LNCaP clone FGC (cell line): ENCODE measurements at places on chromosomes 3 and 15.

DNA sequence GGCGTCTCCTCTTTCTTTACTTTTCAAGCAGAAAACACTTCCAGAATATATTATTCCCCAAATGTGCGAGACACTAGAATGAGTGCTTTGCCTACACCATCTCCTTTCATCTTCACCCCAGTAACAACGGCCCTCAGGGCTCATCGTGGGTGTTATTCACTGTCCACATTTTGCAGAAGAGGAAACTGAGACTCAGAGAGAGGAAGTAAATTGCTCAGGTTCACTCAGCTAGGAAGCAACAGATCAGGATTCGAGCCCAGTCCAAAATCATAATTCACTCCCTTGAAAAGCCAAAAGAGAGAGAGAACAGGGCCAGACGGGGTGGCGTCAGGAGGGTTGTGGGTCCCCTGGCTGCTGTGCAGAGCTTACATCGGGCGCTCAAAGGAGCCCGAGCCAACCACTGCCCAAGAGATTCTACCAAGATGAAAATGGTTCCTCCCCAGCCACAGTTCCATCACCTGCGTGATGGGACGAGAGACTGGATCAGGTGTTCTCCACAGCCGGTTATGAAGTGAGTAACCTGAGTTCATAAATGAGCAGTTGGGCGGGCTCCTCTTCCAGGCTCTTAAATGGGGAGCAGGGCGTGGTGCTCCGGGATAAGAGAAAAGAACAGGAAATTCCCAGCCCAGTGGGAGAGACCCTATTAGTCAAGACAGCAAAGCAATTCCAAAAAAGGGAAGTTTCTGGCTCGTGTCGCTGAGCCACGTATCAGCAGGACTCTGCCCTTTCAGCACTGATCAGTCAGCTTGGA lies 48.6 kb upstream of the FLNB start:
- no peak for DNase-seq

GRCh38 chr3:83523470-83524073 lies 1435.2 kb upstream of the CADM2 start:
- DNase-seq, result peak; percentile 63

DNA sequence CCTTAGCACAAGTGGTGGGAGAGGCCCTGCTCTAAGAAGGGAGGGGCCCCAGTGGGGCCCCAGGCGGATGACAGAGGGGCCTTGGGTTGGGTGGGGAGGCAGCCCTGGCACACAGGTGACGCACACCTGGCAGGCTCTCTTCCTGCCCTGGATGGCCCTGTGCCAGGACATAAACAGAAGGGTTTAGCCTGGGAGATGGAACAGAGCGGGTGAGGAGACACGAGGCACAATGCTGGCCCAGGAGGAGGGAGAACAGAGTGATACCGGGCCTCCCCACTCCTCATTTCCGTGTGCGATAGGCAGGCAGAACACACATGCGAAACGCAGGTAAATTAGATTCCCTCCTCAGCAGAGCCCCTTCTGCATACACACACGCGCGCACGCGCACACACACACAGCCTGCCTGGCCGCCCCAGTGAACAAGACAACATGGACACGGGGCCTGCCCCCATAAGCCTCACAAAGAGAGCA lies 39.8 kb downstream of the IDH2 start:
- no peak for DNase-seq

- no peak for DNase-seq
Measured at GRCh38 chr15:38503496-38503895, 49.6 kb downstream of the FAM98B start.

GRCh38 chr3:189699885-189700284 lies 68.7 kb downstream of the TP63 start:
- DNase-seq, result no peak

DNA sequence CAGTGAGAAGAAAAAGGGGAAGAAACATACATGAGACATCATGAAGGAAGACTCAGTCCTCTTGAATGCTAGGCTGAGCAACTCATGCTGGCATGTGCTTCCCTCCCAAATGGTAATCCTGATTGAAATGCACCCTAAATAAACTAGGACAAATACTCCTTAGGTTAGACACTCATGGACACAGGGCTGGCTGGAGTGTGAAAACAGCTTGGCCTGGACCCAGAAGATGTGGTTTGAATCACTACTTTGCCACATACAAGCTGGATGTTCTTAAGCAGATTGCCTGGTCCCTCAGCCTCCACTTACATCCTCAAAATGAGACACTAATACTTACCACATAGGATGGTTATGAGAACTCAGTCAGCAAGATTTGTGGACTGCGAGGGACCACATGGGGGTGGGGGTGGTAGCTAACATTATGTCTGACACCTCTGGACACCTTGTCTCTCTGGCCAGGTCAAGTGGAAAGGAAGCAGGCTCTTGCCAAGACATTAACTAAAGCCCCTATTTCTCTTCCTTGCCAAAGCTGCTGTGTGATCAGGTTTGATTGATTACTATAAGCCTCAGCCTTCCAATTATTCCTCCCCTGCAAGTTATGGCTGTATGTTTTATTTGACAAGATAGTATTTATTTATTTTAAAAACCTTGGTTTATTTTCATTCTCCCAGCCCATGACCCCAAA lies 138.9 kb upstream of the SLC7A14 start:
- DNase-seq, result no peak

GRCh38 chr3:195012100-195012499 lies 258.9 kb downstream of the XXYLT1 start:
- DNase-seq, result no peak

- no peak for DNase-seq
Measured at GRCh38 chr3:55622733-55623132, 135.6 kb upstream of the WNT5A start.

DNA sequence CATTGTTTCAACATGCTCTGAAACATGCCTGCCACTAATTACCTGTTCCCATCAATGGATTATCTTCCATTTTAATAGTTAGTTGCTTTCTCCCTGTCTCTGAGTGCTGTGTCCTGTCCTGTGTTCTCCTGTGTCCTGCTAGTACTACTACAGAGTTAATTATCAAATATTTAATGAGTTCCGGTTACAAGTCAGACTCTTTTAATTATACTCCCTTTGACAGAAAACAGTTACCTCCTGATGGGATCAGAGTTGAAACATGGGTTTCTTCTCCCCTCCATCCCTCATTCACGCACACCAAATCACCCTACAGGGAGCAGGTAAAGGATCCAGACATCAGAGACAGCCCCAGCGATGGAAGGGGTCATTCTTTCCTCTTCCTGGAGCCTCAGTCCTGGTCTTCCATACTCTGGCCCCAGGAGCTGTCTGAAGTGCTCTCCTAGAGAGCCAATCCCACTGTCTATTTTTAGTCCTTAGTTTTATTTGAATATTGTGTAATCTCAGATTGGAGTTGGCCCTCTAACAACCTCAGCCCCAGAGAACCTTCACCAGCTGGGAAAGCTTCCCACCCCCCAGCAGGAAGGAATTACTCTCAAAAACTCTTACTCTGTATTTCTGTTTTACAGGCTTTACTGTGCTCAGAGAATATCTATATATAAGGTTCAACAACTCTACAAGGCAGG lies 137.0 kb upstream of the C2CD4B start:
- no peak for DNase-seq

DNA sequence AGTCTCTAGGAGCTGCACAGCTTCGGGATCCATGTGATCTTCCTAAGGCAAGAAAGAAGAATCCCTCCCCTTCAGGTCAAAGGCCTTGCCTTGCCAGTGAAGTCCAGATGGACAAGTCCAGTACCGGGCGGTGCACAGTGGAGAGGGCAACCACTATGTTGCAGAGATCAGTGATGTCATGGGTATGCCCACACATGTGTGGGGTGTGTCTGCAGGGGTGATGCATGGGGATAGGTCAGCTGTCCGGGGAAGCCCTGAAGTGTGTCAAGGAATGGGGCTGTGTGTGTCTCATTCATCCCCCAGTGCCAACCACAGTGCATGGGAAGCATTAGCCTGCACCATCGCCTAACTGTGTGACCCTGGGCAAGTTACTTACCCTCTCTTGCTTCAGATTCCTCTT lies 66.5 kb downstream of the TLE3 start:
- no peak for DNase-seq

DNA sequence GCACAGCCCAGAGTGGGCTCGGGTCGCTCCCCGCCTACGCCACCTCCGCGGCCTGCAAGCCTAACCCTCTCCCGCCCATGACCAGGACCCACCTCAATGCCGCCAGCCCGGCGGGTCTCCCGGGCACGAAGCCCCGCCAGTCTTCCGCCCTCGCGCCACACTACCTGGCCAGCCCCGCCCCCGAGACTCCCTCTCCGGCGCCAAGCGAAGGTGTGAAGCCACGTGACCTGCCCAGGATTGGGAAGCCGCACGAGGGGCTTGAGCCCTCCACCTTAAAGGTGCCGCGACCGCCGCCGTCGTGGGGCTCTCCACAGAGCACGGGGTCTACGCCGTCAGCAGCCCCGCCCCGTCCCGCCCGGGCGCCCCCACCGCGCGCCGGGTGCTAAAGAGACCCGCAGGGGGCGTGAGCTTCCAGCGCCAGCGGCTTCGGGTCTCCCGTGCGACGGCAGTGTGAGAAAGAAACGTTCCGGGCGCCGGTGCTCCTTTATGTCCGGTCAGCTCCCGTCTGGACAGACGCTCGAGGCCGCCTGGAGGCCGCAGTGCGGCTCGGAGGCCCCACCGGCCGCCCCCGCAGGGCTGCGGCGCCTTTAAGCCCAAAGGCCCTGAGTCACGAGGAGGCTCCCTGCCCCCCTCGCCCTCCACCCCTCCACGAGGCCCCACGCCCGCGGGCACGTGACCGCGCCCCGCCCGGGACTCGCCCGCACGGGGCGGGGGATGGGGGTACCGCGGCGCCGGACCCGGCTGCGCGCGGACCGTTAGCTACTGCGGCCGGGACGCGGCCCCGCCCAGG lies at the start of gene CPEB1:
TSS of gene CPEB1 (minus strand) at position 319 of the 790 bp plus-strand sequence. CDS start 18,904 bp downstream, outside the sequence.
- DNase-seq, result no peak

GRCh38 chr15:92047900-92048299 lies 194.4 kb downstream of the SLCO3A1 start:
- no peak for DNase-seq

DNA sequence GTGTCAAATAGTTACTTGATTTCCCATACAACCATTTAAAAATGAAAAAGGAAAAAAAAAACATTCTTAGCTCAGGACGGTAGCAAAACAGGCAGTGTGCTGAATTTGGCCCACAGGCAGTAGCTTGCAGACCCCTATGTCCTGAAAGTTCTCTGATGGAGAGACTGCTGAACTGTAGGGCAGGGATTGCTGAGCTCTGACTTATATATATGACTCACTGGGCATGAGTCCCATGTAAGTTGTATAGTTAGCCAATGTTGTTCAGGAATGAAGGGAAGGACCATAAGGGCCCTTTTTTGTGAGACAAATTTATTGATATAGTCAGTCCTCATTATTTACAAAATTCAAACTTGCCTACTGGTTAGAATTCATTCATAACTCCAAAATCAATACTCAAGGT lies 36.9 kb upstream of the FRMD4B start:
- no peak for DNase-seq

DNA sequence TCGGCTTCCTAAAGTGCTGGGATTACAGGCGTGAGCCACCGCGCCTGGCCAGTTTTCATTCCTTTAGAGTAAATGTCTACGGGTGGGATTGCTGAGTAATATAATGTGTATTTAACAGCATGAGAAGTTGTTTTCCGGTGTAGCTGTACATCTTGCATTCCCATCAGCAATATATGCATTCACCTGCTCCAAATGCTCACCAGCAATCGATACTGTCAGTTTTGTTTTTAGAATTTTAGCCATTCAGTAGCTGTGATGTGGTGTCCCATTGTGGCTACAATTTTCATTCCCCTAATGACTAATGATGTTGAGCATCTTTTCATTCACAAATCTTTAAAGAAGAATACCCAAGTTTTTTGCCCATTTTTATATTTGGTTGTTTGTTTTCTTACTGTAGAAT lies 134.8 kb upstream of the RGMA start:
- no peak for DNase-seq

DNA sequence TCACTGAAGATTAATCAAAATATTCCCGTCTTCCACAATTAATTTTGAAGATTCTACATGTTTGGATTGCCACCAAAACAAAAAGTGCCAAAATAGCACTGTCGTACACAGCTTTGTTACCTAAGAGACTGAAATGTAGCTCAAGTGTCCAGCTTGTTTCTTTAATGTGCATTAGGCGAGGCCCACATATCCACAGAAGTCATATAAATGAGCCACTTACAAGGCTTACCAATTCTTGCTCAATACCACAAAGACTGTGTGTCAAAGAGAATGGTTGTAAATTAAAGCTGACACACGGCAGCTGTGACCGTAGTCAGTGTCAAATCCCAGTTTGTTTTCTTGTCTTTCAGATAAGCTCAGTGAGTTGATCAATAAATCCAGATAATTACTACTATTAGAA lies 639.4 kb upstream of the TBL1XR1 start:
- DNase-seq, result no peak

GRCh38 chr3:111481551-111481950 lies 60.4 kb upstream of the CD96 start:
- no peak for DNase-seq

DNA sequence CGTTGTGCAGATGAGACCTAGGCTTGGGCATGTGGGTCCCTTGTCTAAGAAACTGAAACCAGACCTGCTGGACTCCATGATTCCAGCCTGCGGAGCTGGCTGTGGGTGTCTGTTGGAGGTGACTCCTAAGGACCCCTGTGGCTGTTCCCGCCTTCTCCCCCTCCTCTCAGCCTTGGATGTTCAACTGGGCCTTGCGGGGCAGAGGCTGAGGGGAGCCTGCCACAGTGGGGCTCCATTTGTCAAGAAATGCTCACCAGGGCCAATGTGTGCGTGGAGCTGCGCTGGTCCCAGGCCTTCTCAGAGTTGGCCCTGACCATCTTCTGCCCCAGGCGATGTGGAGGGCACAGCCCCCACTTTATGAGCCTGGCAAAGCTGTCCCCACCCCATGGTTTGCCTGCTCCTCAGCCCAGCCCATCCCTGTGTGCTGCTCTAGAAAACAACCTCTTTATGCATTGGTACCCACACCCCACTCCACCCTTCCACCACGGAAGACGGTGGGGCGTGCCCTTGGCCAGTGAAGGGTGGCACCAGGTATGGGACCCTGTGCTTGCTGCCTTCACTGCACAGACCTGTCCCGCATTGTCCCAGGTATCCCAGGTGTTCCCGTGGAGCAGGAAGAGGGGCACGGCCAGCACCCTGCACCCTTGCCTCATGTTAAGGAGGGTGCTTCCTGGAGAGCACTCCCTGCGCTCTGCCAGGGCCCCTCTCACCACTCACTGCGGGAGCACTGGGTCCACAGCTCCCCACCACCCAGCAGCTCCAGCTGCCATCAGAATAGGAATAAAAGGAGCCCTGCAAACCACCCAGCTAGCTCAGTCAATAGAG lies 7.9 kb downstream of the MESP2 start:
- DNase-seq, result no peak

DNA sequence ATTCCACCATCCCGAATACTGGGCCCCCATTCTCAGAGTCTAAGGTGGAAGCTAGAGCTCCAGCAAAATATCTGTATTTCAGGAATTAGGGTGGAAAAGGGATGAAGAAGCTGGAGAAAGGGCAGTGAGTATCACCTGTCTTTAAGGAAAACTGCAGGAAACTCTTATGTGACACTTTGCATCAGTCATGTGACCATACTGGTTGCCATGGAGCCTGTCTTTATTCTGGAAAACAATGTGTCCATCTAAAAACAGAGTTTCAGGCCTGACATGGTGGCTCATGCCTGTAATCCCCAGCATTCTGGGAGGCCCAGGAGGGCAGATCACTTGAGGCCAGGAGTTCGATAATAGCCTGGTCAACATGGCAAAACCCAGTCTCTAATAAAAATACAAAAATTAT lies 52.9 kb upstream of the FSIP1 start:
- DNase-seq, result no peak

GRCh38 chr3:127784283-127784682 lies 38.0 kb downstream of the MGLL start:
- DNase-seq, result no peak

- DNase-seq, result no peak
Measured at GRCh38 chr3:14222900-14223594, 44.4 kb downstream of the LSM3 start.
